Aorta (tissue), 5 donors: ENCODE measurements at places on chromosomes 16 and 17. TPM values are rescaled to one million over a fixed set of nuclear protein-coding genes. Genes with fewer than 3 reads are reported as not detected.

KRTAP2-3 gene
- total RNA-seq, result not detected

CCL4L2 gene
- total RNA-seq, result 1.4 TPM

DNA sequence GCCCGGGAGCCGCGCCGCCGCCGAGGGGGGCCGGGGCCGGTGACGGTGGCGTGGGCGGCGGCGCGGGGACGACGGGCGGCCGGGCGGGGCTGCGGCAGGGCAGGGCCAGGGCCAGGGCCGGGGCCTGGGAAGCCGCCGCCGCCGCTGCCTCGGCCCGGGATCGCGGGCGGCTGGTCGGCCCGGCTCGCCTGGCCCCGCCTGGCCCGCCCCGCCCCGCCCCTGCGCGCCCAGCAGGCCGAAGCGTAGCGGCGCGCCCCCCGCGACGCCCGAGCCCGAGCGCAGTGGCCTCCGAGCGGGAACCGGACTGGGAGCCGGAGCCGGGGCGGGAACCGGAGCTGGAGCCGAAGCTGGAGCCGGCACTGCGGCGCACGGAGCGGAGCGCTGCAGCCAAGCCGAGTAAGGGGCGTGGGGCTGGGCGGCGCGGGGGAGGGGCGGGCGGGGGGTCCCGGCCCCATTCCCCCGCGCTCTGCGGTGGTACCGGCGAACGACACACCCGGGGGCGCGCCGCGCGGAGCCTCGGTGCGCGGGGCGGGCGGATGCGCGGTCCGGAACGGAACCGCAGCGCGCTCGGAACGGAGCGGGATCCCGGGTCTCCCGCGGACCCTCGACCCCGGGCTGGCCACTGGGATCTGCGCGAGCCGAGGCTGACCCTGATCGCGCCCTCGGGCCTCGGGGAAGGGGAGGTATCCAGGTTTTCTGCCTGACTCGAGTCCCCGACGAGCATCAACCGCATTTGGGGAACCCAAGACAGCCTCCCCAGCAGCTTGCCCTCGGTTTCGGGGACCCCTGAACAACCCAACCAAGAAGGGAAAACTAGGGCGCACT lies at the start of gene BEAN1:
TSS of gene BEAN1 (plus strand) at position 260 of the 825 bp plus-strand sequence. CDS start 10,382 bp downstream, outside the sequence.
- DNase-seq, result no peak

- no peak for DNase-seq
Measured at GRCh38 chr17:16911141-16911937, 60.6 kb downstream of the TNFRSF13B start.

ESRP2 gene
- 0.60 TPM for total RNA-seq

BRICD5 gene
- 3.4 TPM for total RNA-seq

TBC1D3G gene
- not detected for total RNA-seq

OR2C1 gene
- not detected for total RNA-seq

C16orf54 gene
- 3.1 TPM for total RNA-seq

SP6 gene
- 0.78 TPM for total RNA-seq

DNA sequence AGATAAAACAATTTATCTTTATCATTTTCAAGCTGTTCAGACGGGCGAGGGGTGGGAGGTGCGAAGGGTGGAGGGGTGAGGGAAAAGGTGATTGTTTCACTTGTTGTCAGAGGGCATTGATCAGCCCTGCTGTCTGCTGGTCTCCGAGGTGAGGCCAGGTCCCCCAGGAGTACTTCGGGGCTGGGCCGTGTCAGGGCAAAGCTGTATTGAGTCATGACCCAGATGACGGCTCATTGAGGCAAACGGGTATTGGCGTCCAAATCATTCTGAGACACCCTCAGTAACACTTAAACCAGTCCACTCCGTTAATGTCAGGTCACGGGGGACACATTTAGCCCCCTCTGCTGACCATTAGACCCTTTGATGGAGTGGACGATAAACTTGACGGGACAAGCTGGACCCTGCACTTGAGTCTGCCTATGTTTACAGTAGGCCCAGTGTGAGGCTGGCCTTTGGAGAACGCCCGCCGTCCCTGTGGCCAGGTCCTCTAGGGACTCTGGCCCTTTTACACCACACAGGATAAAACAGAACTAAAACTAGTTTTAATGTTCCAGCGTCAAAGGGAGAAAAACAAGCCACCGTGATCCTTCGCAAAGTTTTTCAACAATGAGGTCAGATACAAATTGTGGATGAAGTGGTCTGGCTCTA lies 502.2 kb upstream of the ZFHX3 start:
- DNase-seq, result no peak

CCL1 gene
- not detected for total RNA-seq
